ENCODE measurements at places on chromosomes 3 and 15.

- DNase-seq = no peak
Measured at GRCh38 chr3:14433106-14433505, 30.7 kb downstream of the SLC6A6 start.

DNA sequence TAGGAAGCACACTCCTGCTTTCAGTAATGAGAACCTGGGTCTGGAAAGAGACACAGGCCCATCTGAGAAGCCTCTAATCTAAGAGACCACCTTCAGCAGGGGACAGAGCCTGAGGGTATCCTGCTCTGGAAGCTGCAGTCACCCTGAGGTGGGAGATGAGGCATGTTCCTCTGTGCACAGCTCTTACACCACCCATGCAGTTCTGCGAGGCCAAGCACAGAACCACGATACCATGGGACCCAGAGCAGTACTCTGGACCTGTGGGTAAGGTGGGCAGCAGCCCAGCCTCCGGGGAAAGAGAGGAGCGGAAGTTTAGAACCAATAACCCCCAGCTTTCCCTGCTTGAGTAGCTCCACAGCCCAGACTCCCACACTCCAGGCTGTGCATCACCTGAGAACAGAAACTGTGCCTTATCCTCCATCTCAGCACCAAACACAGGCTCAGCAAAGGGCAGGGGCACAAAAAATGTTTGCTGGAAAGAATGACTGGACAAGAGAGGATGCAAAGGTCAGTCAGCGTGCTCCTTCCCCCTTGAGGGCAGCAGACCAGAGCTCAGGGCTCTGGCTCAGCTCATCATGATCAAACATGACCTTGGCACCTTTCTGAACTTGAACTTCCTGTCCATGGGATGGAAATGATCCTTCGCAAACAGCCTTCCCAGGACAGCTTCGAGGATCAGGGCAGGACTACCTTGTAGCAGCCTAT lies 43.1 kb downstream of the RBPMS2 start:
- DNase-seq = no peak

DNA sequence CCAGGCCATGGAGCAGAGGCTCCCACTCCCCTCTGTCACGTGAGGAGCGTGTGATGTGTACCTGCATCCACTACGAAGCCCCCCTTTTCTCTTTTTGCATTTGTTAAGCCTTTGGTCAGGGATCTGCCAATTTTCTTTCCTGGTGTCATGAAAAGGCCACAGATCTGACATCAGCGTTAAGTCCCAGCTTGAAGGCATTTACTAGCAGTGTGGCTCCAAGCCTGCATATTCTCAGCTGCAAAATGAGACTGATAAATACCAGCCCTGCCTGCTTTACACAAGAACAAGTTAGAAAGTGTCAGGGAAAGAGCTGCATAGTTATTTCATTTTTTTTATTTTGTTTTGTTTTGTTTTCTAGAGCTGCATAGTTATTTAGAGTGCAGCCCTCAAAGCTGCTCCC lies 2.3 kb upstream of the ANKRD63 start:
- DNase-seq = no peak

DNA sequence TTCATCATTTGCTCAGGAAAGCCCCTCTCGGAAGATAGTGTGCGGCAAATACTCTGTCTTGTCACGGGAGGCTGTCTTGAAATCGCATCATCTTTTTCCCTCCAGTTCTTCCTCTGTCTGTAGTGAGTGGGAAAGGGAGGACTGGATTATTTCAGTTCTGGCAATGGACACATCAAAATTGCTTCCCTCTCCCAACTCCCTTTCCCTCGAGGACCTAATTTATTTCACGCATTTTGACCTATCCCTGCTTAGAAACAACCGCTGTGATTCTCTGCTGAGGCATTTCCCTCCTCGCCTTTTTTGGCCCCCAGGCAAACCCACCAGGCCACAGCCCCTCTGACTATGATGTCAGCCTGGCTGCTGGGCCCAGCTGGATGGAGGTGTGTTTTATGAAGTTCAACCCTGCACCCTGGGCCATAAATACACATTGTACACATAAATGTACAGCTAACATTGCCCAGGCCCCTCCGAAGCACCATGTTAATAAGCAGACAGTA lies 138.7 kb upstream of the LRTM1 start:
- DNase-seq = no peak

DNA sequence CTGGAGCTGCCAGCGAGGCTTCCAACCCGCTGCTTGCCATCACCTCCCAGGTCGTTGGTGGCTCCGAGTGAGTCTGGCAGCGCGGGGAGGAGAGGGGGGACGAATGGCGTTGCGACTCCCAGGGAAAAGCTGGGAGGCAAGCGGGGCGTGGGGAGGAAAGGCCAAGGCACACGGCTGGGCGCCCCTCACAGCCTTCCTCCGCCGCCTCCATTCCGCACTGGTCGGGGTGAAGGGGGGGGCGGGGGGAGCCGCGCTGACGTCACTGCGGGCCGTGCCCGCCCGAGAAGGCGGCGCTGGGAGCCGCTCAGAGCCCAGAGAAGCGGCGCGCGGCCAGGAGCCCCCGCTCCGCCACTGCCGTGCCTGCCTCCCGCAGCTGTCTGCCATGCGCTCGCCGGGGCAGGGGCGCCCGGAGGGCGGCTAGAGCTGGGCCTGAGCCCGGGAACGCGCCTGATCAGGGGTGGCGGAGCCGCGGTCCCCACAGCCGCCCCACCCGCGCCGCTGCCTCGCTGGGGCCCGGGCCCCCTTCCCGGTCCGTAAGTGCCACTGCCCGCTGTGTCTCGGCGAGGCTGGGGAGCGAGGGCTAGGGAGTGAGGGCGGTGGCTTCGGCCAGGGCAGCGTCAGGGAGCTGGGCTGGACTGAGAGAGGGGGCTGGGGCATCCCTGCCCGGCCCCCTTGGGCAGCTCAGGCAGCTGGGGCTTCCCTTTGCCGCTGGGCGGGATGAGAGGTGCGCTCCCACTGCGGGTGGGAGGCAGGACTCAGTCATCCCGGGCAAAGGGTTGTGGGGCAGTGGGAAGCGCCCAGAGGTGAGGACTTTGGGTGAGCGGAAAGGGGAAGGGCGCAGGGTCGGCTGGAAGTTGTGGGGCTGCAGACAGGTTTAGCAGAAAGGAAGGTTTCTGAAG lies 27.8 kb upstream of the POLG start:
- DNase-seq = no peak

- no peak for DNase-seq
Measured at GRCh38 chr3:57383406-57383805, 90.9 kb upstream of the ASB14 start.

- DNase-seq = peak; percentile 49
Measured at GRCh38 chr3:172135820-172136219, 96.4 kb downstream of the FNDC3B start.

DNA sequence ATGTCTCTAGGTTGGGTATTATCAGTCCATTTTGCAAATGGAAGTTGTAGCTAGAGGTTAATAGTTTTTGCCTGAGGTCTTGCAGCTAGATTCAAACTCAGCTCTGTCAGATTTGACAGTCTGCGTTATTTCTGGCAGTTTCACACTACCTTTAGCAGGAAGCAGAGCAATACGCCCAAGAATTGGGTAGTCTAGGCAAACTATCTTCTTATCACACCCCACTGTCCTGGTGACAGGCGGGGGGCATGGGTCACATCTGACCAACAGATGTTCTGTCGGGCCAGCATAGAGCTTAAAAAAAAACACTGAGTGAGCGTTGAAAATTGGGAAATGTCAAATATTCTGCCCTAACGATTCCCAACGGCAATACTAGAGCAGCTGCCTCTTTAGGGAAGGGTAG lies 5.7 kb downstream of the GPR160 start:
- no peak for DNase-seq

- DNase-seq = no peak
Measured at GRCh38 chr3:77381431-77381830, 341.5 kb downstream of the ROBO2 start.

DNA sequence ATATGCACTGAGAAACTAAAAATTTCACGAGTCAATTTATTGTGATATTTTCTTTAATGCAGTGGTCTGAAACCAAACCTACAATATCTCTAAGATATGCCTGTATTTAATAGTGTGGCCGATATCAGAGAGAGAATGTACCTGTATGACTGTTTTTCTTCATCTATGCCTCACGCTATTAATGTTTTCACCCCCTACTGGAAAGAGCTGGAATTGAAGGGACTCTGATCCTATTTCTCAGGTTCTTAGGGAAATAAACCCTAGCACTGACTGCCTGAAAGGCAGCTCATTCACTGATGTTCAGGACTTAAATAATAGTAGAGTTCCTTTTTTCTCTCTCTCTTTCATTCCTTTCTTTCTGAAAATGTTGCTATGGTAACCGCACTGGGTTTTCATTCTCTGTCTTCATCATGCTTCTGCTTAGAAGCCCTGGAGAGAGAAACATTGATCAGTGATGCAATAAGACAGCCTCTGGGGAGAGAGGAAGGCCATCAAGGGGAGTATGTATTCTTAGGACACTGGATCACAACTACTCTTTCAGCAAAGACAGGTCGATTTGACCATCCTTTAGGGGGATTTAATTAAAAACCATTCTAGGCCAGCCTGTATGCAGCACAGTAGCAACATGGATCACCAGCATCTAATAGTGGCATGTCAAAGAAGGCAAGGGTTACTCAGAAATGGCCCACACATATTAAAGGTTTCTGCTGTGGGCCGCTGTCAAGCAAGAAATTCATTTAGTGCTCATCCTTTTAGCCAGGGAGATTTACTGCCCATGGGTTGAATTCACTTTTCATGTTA lies 1135.7 kb downstream of the IGSF11 start:
- no peak for DNase-seq

- DNase-seq = no peak
Measured at GRCh38 chr3:106746286-106746685, 631.0 kb upstream of the CCDC54 start.

DNA sequence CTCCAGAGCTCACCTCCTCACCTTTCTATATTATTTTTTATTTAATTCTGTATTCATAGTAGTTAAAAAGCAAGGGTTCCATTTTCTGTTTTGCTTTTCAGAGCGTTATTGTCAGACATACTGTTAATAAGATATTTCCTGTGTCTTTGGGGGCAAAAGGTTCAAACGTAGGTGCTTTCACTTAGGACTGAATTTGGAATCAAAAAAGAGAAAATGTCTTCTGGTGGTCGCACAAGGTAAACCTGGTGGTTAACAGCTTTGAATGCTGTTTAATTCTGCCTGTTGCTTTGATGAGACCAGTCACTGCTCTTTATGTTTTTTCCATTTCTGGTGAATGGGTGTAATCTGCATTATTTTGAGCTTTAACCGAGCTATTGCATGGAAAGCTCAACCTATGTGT lies 212.5 kb downstream of the TCF12 start:
- no peak for DNase-seq

DNA sequence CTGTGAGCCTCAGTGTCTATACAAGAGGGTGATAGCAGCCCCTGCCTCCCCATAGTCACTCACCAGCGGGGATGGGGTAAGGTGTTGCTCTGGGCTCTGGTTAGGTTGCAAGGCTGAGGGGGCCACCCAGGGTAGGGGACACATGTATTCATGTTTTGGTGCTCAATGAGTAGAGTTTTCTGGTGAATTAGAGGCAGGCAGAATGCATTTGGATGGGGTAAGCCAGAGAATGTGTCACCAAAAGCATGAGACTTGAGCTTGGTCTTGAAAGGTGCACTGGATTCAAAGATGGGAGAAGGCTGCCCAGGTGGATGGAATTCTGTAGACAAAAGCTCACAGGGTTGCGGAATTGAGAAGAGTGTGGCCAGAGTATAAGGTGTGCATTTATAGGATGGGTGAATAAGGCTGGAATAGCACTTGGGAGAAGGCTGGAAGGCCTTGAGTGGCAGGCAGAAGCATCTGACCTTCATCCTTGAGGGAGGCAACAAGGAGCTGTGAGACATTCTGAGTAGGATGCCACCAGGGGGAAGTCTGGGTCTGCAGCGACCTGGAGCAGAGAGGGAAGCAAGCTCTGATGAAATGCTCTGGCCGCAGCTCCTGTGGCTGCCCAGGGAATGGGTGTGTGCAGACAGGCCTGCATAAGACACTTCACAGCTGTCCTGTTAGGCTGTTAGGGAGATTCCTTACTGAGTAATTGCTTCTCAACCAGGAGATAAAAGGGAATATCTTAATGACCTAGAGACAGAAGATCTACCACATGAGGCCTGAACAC lies 149.6 kb downstream of the CHDH start:
- DNase-seq = no peak

DNA sequence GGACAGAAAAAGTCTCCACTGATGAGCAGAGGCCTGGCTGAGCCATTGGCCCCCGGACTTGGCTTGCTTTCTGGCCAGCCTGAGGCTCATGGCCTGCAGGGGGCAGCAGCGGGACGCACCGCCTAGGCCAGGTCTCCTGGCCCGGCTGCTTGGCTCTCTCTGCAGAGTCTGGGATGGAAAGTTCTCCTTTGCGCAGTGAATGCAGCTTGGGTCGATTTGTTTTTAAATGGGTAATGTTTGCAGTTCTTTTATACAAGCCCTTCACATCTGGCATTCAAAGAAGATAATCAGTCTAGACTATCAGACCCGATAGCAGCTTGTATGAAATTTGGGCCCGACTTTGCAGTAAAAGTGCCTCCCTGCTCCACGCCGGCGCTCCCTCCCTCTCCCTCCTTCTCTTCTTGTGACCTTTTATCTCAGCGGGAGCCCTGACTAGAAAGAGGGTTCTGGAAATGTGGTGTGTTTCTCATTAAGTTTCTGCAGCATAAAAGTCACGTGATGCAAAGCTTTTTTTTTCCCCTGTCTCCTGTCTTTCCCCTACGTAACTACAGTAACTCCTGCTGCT lies 59.9 kb downstream of the ZNF621 start:
- DNase-seq = peak; percentile 53

DNA sequence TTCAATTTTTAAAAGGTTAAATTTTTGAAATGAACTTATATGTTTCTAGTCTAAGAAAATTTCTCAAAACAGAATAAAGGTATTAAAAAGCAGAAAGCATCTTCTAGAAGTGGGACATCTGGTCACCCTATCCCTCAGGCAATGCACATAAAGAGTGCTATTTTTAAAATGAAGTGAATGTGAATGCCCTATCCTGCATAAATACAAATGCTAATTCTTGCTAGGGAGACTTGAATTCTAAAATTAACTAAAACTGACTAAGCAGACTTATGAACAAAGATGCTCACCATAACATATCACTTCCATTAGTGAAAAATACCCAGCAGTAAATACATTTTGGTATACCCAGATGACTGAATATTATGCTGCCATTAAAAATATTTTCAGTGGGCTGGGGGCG lies 11.7 kb downstream of the MYO5A start:
- DNase-seq = no peak

DNA sequence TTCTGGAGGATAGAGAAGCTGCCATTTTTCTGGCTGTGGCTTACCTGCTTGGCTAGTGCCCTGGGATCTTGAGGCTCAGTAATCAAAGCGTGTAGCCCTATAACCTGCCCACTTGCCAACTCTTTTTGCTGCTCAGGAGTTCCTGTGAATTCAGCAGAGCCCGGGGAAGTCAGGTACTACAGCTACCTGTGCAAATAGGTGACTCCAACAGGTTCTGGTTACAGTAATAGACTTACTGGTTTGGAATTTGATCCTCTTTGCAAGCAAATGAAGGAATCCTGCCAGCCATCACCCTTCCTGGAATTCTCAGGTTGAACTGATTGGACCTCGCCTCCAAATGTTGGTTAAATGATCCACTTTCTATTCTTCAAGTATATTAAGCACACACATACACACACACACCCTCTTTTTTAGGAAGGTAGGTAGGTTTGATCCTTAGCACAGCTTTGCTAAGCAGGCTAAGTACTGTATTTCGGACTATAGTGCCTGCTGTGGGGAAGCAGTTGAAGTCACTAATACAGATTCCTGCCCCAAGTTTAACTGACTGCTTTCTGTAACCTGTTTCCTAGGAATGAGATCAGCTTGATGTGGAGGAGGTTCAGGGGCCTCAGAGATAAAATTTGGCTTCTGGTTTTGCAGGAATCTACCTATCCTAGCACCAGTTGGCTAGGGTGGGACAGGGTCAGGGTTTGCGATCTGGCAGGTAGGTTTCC lies 2.3 kb downstream of the PPCDC start:
- DNase-seq = no peak
